ENCODE measurements at places on chromosomes 12 and 14.

- DNase-seq = no peak
Measured at GRCh38 chr14:93146119-93146518, 30.4 kb upstream of the ITPK1 start.

- no peak for DNase-seq
Measured at GRCh38 chr12:2984698-2985097, 25.5 kb downstream of the TEAD4 start.

DNA sequence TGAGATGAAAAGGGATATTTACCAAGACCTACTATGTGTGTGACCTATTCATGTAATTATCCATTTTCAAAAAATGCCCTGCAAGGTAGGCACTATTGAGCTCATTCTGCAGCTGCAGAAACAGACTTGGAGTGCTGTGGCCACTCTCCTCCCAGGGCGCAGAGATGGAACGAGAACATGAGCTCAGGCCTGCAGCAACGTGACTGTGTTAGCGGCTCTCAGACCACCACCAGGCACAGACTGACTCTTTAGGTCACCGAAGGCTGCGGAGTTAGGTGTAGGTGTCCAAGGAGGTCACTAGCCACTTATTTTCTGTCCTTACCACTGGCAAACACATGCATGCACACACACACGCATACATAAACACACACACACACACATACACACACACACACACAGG is 271.4 kb upstream of the DIO3 start:
- no peak for DNase-seq

GRCh38 chr12:118813778-118814357 is 167.5 kb upstream of the SRRM4 start:
- DNase-seq = no peak

GRCh38 chr12:83666690-83667089 is 980.0 kb downstream of the TMTC2 start:
- no peak for DNase-seq

- DNase-seq = no peak
Measured at GRCh38 chr14:99937475-99938244, 127.6 kb upstream of the EVL start.

- DNase-seq = no peak
Measured at GRCh38 chr12:109655578-109655977, 58.0 kb upstream of the FAM222A start.

DNA sequence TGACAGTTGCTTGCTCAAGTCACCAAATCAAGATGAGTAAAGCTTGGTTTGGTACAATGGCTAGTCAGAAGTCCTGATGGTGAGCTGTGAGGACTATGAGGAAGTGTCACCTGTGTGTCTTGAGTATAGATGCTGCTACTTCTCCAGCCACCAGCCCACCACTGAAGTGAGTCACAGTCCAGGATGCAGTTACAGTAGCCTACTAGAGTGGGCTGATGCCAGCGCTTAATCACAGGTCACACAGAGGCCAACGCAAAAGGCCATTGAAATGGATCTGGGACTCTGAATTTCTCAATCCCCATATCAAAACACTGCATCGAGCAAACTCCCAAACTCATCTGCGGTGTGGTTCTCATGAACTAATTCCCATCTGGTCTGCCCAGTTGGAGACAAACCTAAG is 223.1 kb downstream of the ANO6 start:
- DNase-seq = no peak

GRCh38 chr12:48681399-48681709 is 684 bp downstream of the KANSL2 start:
- no peak for DNase-seq

- no peak for DNase-seq
Measured at GRCh38 chr14:101374373-101375338, 186.6 kb upstream of the DIO3 start.

GRCh38 chr14:90730206-90730766 is 85.9 kb downstream of the TTC7B start:
- DNase-seq = no peak

GRCh38 chr14:76846331-76847047 is 20.3 kb downstream of the LRRC74A start:
- no peak for DNase-seq

DNA sequence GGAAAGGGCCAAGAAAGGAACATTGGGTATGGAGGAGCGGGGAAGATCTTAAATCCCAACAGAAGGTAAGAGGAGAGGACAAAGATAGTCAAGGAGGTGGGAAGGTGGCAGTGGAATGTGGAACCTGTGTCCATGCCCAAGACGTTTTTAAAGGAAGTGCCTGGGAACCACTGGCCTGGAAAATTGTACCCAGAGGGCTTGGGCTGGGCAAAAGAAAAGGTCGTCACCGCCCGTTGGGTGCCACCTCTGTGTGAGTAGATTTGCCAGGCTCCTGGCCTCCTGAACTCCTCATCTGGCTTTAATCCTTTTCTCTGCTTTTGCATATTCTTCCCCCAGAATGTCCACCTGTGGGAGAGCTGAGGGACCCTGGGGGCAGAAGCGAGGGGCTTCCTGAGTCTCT is 32.6 kb downstream of the JDP2 start:
- no peak for DNase-seq

DNA sequence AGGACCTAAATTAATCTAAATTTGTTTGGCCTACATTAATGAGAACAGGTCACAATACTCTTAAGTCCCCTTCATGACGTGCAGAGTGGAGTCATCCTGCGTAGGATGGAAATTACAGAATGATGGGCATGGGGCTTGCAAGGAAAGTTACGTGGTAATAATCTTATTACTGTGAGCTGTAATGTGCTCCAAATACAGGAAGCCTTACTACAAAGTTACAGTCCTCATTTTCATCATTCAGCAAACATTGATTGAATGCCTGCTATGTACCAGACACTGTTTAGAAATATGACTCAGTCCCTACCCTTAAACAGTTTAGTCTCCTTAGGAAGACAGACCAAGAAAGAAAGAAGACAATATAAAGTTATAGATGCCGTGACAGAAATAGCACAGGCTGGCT is 9.4 kb downstream of the HIGD1C start:
- no peak for DNase-seq

- DNase-seq = no peak
Measured at GRCh38 chr14:94046696-94047250, 20.6 kb downstream of the OTUB2 start.

DNA sequence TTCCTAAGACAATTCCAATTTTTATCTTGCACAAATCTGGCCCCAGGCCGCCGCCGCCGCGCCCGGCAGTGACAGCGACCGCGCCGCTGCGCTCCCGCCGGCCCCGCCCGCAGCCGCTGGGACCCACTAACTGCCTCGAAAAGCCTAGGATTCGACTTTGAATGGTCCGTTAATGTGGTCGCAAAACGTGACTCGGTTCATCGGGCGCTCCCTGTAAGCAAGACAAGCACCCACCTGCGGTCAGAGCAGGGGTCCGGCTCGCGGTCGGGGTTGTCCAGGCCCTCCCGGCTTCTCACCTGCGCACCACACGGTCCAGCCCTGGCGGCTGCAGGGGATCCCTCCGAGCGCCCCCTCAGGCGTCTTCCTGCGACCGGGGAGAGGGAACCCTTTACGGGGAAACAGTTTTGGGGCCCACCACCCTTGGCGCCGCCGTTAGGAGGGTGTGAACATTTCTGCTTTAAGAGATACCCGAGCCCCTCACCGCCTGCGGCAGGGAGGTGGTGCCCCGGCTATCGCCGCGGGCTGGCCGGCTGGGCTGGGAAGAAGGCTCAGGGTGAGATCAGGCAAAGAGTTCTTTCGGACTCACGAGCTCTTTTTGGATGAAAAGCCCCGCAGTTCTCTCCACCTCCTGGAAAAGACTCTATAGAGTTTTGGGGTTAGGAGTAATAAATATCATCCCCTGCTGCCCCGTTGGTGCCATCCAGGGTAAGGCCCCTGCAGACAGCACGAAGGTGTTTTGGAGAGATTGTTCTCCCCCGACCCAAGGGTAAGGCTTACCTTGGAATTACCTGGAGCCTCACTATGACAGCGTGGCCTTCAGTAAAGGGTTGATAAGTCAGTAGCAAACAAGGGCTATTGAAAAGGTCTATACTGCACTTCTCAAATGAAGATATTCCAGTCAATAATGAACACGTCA is 13.6 kb upstream of the FOXJ2 start:
- no peak for DNase-seq

GRCh38 chr12:12408265-12408690 is 51.4 kb downstream of the BORCS5 start:
- DNase-seq = no peak
